ENCODE measurements at places on chromosomes 2 and 18.

GRCh38 chr2:71907503-71907902 lies 240.2 kb downstream of the CYP26B1 start:
- no peak for DNase-seq

DNA sequence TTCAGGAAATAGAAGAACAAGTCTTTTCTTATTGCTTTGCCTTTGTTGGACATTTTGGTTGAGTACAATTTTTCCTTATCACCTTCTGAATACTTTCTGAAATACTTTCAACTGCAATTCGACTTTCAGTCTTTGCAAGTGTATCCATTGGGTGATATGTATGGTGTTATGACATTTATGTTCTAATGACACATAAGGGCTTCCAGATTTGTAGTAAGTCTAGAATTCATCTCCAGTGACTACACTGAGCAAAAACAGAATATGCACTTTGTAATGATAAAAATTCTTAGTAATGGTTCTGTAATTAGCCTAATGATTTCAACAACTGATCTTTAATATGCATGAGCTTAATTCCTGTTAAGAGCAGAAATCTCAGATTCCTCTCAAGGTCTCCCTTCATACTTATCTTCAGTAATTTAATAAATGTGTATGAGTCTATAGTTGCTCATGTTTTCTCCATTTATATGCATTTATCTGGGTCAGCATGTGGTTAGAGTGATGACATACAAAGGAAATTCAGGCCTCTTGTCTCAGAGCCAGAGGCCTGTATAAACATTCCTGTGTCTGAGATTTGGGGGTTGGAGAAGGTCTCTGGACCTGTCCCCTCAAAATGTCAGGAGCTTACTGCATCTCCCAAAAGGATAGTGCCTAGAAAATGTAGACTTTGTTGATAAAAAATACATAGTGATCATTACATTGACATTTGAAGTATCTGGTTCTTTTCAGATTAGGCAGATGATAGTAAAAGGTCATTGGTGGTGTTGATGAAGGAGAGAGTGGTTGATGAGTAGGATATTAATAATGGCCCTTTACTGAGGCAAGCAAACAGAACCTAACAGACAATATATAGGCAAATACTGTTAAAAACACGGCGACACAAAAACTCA lies 114.9 kb downstream of the QPCT start:
- no peak for DNase-seq

- DNase-seq, result no peak
Measured at GRCh38 chr2:154193246-154193645, 321.5 kb downstream of the GALNT13 start.

- DNase-seq, result no peak
Measured at GRCh38 chr18:58174285-58174684, 130.3 kb downstream of the NEDD4L start.

GRCh38 chr18:11570769-11571412 lies 38.5 kb upstream of the SLC35G4 start:
- DNase-seq, result no peak

DNA sequence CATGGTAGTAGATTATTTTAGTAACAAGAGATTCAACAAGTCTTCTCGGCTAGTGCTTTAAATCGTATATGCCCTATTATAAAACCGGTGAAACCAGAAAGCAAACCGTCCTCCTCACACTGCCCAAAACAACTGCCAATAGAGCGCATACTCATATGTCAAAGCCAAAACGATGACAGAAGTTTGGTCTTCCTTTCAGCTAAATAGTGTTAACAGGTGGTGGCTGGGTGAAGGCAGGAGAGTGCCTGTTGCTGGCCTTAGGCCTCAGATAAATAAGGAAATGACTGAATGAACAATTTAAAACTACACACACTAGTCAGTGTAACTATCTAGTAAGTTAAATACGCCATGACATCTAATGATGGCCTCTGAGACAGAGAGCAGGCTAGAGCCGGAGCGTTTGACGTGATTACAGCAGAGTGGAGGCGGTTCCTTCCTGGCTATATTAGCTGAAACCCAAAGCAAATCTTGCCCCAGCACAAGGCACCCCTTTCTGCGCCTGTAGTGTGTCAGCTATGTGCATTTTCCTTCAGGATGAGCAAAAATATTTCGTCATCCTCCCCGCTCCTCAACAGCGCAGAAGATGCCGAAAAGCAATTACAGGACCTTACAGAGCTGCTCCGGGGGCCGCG lies 1.6 kb downstream of the LONRF2 start:
- DNase-seq, result no peak

- DNase-seq, result no peak
Measured at GRCh38 chr2:20170704-20171250, 54.2 kb downstream of the SDC1 start.

DNA sequence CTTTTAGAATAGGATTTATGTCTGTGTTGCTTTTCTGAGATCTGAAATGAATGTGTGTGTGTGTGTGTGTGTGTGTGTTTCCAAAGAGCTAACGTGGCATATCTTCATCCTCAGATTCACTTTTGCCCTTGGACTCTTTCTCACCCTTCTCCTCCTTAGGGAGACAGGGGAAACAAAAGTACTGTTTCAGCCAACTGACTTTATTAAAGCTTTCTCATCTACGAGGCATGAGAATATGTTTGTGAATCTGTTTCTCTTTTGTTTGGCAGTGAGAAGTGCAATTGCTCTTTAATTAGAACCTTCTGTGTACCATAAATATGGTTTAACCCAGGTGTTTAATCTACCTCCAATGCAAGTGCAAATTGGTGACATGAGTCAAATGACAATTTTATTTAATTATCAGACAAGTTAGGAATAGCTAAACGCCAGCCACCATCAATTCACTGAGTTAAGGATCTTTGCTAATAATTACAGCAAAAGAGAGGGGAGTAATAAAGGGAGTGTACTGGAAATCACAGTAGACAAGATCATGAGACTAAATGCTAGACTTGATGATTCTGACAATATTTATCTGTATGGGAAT lies 186.4 kb upstream of the COL3A1 start:
- no peak for DNase-seq

GRCh38 chr2:230865766-230866755 lies 1.3 kb downstream of the ITM2C start:
- DNase-seq, result peak; percentile 28

- no peak for DNase-seq
Measured at GRCh38 chr18:8807488-8807805, 102.1 kb downstream of the MTCL1 start.

DNA sequence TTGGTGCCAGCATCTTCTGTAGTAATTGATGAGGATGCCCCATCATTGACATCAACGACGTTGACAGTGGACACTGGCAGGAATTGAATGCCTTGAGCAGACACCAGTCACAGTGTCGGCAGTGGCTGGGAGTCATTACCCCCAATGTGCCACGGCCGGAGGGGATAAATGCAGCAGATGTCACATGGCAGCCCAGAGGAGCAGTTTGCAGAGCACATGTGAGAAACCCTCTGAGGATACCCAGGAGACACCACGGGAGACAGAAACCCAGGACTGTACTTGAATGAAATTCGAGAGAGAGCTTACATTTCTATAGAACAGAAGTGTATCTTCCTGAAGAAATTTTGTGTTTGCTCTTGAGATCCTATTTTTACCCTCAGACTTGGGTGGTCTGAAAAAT lies 409.1 kb upstream of the TNP1 start:
- no peak for DNase-seq

DNA sequence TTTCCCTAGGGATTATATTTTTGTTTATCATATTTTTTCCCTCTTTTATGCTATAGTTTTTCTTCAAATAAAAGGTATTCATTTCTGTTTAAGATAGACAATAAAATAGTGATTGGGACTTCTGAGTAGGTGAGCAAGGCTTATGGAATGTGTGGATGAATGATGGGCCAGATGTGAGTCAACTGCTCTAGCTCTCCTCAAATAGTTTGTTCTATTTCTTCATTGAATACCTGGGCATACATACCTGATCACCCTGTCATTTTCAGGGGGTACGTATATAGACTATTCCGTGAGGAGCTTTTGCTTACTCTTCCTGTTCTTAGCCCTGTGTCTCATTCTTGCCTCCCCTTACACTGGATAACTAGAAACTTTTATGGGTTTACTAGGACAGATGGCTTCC lies 41.9 kb downstream of the BABAM2 start:
- no peak for DNase-seq

DNA sequence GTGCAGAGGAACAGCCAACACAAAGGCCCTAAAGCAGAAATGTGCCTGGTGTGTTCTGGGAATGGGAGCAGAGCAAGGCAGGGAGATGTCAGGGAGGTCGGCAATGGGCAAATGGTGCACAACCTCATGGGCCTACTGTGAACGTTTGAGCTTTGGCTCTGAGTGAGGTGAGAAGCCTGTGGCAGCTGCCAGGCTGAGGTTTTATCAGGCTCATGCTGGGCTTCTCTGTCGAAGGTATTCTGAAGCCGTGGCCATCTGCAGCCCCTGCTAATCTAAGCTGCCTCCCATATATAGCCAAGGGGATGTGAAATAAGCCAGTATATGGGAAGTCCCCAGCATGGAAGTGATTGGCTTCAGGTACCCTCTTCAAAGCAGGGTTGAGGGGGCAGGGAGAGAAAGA lies 193.3 kb downstream of the SLC4A3 start:
- no peak for DNase-seq

DNA sequence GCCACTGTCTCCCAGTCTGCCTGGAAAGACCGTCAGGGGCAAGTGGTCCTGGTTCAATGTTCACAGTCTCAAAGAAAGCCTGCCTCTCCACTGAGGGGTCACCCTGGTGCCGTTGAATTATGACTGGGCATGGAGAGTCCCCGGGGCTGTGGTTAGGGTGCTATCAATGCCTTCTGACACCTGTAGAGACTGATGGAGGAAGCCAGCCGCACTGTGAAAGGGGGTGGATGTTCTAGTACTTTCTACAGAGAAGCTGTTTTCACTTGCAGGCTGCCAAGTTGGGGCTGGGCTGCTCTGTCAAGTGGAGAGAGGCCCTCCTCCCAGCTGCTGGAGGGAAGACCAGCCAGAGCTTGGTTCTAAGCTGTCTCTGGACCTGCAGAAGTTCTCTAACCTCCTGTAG lies 80.5 kb downstream of the BCL2L11 start:
- DNase-seq, result no peak

GRCh38 chr2:68687018-68687417 lies 43.6 kb downstream of the PROKR1 start:
- no peak for DNase-seq

DNA sequence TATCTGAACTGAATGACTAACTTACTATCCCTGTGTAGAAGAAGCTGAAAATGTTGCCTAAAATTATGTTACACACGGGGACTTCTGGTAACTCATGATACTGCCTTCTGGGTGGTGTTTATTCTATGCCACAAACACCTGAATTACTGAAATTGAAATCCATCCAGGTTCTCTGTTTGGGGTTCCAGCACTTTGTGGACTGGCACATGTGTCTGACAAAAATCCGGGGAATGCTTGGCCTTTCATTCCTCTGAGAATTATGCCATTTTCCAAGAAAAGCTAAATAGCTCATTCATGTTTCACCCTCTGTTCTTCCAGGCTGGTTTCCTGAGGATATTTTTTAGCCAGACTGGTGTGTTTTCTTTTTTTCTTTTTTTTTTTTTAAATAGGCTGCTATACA lies 59.5 kb upstream of the POU3F3 start:
- DNase-seq, result no peak

- no peak for DNase-seq
Measured at GRCh38 chr2:40997362-40997761, 545.5 kb upstream of the SLC8A1 start.

GRCh38 chr2:47000679-47001075 lies 85.1 kb upstream of the MCFD2 start:
- DNase-seq, result no peak

DNA sequence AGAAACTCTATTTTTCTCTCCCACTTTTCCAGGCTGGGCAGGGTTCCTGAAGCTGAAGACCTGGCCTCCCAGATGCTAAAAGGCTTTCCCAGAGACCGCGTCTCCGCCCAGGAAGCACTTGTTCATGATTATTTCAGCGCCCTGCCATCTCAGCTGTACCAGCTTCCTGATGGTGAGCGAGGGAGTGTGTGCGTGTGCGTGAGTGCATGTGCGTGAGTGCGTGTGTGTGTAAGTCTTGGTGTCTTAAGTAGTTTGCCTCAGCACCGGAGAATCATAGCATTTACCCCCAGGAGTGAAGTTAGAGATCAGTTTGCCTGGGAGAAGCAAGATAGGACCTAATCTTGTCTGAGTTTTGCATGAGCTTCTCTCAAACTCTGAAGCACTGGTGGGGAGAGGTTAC lies 73.7 kb downstream of the CDK15 start:
- DNase-seq, result no peak

DNA sequence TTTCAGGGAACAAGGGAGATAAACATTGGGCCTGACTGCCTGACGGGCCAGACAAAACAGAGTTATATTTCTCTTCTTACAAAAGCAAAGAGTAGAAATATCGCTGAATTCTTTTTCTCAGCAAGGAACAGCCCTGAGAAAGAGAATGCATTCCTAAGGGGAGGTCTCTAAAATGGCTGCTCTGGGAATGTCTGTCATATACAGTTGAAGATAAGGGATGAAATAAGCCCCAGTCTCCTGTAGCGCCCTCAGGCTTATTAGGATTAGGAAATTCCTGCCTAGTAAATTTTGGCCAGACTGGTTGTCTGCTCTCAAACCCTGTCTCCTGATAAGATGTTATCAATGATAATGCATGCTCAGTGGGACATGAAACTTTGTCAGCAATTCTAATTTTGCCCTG lies 134.9 kb upstream of the CNTNAP5 start:
- no peak for DNase-seq

GRCh38 chr2:10531874-10532637 lies 83.9 kb upstream of the ODC1 start:
- no peak for DNase-seq

- no peak for DNase-seq
Measured at GRCh38 chr2:74278176-74278575, 65.0 kb downstream of the SLC4A5 start.

- no peak for DNase-seq
Measured at GRCh38 chr18:61771861-61772260, 120.9 kb downstream of the RNF152 start.

- no peak for DNase-seq
Measured at GRCh38 chr18:6021306-6022073, 126.2 kb upstream of the TMEM200C start.

DNA sequence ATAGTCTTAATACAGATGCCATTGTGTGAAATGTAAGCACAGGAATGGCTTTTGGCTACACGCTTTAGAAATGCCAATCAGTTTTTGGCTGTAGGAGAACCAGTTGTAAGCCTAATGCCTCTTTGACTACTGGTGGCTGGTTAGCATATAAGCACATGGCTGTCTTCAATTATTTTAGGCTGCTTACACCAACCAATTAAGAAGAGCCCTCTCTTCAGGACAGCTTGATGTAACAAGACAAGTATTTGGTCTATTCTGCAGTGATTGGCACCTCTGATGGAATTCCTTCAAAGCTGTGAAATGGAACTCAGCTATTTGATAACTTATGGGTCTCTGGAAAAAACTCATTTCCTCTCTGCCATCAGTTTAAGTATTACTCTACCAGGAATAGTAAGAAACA lies 680.1 kb upstream of the FSHR start:
- DNase-seq, result no peak

DNA sequence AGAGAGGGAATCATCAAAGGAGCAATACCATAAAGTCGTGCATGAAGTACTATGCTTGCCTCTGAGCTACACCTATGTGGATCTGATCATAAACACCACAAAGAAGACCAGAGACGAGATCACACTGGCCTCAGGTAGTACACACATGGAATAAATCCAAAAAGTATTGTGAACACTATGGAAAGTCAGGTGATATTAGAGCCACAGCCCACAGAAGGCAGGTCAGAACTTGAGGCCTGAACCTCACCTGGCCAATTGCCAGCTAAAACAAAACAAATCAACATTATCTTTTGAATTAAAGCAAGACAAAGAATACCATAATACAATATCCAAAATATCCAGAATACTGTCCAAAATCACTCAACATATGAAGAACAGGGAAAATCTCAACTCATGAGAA lies 371.1 kb downstream of the NCKAP5 start:
- DNase-seq, result no peak

- DNase-seq, result no peak
Measured at GRCh38 chr2:75577280-75577679, 16.5 kb upstream of the EVA1A start.

All from CD4-positive, alpha-beta T cell treated with Interleukin-4 for 1 hour (primary cell).